ENCODE measurements at places on chromosomes 4 and X.

DNA sequence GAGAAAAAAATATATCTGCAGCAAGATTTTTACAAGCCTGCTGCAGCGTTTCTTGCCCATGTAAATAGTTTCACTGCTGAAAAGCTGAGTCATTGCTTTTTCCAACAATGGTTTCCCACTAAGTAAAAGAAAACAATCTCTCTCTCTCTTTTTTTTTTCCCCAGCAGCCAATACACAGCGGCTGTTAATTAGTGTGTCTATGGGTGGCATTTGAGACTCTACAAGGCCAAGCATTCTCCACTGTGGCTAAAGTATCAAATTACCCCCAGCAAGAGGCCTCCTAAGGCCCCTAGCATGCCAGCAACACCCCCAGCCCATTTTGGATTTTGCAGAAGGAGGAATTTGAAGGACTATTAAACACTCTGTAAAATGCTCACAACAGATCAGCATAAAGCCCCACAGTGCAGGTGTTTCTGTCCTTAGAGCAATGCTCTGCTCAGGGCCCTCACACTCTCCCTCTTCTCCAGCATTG is 837.4 kb downstream of the TRIML1 start:
- DNase-seq, result no peak

DNA sequence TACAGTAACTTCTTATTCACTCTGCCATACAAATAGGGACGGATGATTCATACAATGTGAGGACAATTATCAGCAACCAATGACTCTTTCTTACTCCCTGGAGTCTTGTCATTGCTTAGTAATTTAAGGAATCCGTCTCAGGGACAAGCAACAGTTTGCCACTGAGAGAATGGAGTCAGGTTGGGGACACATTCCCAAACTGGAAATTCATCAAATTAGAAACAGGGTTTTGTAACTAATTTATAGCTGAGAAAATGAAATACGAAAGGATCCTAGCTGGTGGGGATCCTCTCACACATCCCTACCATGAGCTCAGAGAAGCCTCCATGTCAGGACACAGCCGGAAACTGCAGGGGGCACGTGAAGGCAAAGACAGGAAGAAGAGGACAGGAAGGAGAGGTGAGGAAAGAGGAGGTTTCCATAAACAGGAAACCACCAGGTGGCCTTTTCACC is 50.4 kb upstream of the KDR start:
- DNase-seq, result no peak

- DNase-seq, result no peak
Measured at GRCh38 chr4:101256222-101256621, 91.1 kb downstream of the PPP3CA start.

DNA sequence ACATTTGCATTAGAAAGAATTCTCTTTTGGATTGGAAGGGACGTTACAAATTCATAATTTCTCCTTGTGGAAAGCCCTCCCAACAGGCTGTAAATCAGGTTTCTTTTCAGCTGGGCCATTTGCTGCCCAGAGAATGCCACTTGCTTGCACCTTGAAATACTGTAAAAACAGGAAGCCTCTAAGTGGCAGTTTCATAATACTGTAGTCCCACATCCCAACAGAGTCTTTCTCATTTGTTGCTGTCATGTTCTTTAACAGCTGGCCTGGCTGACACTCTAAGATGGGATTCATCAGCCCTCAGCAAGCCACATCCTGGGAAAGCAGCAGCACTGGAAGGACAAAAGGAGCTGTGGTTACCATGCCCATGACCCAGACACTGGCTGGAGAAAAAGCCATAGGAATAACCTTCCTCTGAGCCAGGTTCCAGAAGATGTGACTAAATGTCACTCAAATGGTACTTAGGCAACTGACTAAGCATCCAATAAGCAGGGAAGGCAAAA is 221.9 kb upstream of the MBNL3 start:
- DNase-seq, result no peak

DNA sequence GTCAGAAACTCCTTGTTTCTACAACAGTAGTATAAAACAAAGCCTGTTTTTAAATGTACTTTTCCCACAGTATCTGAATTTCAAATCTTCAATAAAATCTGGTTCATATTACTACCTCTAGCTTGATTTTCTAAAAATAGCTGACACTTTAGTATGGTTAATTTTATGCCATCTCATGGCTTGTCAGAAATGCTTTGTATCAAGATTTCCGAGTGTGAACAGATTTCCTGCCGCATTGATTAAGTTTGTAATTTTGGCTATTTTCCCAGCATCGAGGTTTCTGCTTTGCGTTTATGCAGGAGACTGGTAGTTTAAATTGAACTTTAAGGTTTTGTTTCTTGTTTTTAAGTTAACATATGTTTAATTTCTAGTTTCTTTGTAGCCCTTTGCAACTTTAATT is 44.2 kb downstream of the CLCN3 start:
- no peak for DNase-seq

DNA sequence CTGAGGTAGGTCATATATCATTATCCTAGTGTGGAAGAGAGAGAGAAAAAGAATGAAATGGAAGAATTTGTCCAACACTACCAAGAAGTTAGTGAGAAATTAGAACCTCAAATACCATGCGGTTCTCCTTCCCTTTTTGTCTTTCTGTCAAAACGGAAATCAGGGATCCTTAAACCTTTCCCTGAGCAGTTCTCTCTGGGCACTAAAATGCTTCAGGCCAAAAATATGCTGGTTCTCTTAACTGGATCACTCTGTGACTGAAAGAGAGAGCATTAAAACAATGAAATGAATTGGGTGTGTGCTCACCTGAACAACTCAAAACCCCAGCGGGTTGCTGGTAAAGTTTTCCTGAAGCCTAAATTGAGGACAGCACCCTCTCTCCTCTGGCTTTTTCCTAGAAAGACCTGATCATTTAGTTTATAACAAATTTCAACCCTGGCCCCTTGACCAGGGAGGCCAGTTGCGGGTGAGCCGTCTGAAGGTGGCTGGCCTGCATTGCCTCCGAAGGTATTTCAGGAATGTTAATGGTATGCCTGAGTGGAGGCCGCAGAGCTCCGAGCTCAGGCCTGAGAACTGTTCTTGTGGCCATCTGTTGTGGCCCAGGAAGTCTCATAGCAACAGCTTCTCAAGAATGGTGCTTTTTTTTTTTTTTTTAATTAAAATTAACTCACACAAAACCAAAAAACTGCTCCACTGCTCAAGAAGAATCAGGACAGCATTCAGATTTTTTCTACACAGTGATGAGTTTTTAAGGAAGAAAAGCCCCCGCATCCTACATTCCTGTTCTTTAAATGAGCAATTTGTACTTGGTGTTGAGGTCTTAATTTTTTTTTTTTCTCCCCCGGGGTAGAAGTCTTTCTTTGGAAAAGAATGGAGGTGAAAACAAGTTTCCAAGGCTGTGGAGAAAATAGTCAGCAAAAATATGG is 155.1 kb downstream of the SHROOM3 start:
- no peak for DNase-seq

- no peak for DNase-seq
Measured at GRCh38 chr4:141348573-141348972, 127.9 kb downstream of the ZNF330 start.

DNA sequence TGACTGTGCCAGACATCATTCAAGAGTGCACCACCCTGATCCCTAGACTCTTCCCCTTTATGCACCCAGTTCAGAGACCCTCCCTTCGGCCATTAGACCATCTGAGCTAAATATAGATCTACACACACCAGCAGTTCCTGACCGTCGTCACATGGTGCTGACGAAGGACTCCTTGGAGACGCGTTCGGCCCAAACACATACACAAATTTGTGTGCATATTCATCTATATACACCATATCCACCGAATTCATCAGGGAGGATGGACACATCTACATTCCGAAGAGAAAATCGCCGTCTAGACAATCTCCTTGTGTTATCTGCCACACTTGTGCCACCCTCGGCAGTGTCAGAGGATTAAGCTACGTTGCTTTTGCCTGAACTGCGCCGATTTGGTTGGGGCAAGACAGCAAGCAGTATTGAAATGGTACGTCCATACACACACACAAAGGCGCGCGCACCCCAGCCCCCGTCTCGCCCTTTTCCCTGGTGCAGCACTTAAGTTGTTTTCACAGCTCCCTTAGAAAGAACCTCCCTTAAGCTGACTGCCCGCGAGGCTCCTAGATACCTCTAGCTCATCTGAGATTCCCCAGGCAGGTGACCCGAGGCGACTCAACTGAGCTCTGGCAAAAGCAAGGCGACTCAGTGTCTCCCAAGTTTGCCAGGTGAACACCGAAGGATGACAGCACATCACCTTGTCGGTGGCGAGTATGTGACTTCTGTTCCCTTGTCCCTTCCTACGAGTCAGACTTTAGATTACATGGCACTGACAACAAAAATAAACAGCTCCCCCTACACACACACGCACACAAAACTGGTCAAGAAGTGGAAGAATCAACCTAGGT is 1.0 kb downstream of the RASGEF1B start:
- no peak for DNase-seq

DNA sequence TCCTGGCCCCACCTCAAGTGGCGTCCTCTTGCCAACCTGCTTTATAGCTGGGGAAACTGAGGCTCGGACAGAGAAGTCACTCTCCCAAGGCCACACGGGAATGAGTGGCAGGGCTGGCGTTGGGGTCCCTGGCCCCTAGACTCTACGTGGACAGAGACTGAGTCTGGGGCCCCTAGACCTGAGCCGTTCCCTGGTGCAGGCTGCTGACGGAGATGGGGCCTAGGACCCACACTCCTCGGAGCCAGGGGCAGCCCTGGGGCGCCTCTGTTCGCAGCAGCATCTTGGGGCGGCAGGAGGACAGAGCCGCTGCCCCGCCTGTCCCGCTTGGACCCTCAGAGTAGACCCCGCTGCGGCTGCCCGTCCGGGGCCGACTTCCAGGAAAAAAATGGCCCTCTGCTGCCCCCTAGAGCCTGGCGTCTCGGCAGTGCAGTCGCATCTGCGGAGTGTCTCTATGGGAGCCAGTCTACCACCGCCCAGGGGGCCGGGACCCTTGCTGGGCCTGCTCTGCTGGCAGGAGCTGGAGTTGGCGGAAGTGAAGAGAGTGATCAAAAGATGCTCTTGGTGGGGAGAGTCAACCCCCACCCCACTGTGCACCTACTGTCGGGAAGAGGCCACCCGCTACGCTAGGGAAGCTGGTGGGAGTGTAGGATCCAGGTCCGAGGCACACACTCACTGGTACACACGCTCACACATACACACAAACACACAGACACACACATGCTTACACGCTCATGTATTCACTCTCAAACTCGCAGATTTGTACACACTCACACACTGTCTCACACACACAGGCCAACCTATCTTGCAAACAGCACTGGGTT is 220.1 kb downstream of the AFAP1 start:
- peak; percentile 41 for DNase-seq

DNA sequence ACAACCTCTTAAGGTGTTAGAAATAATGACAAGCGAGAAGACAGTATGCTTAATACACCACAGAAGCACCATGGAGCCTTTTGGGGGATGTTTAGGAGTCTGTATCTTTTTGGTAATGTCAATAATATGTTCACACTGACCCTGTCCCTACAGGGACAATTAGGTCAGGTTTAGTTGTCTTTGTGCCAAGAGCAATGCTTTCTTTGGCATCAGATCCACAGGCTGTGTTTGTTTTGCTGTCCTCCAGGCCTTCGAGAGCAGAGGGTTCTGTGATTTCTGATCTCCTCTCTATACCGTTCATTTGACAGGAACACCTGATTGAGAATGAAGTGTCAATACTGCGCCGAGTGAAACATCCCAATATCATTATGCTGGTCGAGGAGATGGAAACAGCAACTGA is 153.8 kb downstream of the DCLK2 start:
- no peak for DNase-seq

DNA sequence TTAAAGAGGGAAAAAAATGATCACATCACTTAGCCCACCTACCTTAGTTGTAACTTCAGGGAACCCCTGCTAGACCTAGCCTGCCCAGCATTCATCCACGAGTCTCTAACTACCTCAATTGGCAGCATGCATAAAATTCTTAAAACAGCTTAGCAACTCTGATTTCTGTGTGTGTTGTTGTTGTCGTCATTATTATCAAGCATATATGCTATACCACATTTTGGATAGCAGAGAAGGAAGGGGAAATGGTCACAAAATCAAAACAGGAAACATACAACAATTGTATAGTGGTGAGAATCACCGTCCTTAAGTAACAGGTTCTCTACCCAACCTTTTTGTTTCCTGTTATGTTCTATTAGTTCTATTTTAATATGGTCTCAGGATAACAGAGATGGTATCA is 2.7 kb upstream of the ACOT9 start:
- no peak for DNase-seq

- DNase-seq, result no peak
Measured at GRCh38 chr4:117383468-117383867, 298.1 kb upstream of the TRAM1L1 start.

DNA sequence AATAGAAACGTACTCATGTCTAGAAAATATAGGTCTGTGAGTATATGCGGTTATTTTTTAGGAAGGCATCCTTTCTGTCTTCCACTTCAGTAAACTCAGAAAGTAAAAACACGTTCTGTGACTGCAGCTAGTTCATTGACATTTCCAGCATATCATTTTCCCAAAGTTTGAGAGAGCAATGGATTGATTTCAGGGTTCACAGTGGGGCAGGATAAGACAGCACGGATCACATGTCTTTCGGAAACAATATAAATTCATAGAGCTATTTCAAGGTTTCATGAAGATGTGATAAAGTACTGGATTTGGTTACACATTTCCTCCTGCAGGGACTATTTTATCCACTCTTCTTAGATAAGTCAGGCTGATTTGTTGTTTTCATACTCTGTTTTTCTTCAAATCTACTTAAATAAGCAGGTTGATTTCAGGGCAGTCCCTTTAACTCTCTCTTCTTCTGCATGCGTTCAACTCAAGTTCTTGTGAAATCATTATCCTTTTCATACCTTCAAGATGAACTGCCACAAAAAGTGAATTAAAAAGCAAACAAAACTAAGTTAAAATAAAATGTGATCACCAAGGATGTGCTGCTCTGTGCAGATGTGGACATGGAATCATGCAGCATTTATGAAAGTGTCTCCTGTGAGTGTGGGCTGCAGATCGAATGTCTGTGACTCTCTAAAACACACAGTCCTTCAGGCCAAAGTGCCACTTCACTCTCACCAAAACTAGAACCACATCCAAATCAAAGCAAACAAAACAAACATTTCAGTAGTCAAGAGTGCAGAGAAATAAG is 187.7 kb downstream of the UNC5C start:
- DNase-seq, result no peak

GRCh38 chr4:3706111-3706511 is 60.1 kb upstream of the ADRA2C start:
- DNase-seq, result no peak

DNA sequence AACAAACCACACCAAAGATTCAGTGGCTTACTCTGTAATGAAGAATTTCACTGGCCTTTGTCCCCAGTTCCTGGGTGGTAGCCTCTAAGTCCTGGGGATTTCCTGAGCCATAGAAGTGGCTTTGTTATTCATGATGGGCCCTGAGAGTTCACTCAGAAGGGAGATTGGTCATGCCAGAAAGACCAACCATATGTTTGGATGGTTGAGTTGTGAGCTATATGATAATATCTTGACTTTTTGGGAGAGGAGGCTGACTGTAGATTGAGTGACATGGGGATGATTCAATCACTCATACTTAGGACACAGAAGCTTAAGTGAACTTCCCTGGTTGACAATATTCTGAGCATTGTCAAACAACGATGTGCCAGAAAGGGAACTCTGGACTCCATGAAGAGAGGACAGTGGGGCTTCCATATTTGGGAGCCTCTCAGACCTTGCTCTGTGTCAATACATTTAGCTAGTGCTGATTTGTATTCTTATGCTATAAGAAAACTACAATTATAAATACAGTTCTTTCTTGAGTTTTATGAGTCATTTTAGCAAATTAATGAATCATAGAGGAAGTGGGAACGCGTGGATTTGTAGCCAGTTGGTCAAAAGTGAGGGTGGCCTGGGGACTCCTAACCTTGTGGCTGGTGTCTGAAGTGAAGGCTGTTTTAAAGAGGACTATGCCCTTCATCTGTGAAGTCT is 392.0 kb downstream of the GBA3 start:
- no peak for DNase-seq

GRCh38 chr4:180057891-180058671 is 2185.1 kb upstream of the TENM3 start:
- no peak for DNase-seq
